GM12891 (cell line): ENCODE measurements at places on chromosomes 2 and 18.

DNA sequence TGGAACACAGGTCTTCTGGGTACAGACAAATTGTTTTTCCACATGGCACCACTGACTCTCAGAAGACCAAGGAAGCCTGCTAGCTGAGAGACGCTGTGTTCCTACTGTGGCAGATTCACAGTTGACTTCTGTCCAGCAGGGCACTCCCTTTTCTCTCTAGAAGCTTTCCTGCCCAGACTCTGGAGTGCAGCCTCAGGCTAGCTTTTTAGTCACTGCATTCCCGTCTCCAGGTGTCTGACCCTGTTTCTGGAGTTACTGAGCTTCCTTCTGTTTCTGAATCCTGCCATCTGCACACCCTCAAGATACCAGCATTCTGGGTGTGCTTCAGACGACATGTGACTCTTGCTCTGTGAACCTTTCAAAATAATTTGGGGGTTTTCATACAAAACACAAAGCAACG, 125.1 kb downstream of the TMEM200C start:
- DNase-seq = no peak

DNA sequence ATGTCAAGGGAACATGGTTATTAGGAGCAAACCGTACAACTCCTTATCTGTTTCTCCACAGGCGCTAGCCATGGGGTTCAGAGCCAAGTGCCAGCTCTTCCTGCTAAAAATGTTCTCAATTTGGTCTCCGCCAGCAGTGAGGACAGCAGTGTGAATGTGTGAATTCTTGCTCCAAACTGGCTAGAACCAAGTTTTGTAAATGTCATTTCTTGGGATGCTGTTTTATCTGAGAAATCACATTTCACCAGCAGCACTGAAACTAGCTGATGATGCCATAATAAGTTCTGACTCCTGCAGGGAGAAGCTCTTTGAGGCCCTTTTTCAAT, 140.6 kb upstream of the LGALSL start:
- DNase-seq = no peak

GRCh38 chr18:48342581-48342980, 66.6 kb downstream of the ZBTB7C start:
- no peak for DNase-seq

DNA sequence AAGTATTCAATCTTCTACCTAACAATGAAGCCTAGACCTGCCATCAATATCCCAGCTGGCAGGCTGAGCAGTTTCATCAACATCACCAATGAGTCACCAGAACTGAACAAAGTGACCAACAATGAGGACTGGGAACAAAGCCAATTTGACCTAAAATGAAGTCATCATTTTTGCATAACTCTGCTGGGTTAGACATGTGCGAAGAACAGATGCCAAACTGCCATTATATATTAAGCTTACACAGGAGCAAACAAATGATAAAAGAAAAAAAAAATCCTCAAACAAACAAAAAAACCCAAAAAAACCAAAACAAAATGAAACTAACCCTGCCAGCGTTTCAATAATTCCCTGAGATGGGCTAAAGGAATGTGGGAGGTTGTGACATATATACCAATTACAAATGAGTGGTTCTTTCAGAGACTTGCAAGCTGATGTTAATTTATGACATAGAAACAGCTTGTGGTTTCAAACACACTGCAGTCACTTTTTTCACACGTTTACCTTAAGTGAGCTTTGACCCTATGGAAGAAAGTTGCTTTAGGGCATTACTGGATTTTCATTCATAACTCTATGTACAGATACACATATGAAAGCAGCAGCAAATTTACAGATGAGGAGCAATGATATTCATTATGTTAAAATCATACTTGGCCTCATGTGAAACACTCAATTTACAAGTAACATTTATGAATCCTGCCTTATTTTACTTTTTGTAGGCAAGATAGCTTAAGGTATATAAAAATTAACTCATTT, 56.9 kb upstream of the CCDC141 start:
- DNase-seq = no peak

DNA sequence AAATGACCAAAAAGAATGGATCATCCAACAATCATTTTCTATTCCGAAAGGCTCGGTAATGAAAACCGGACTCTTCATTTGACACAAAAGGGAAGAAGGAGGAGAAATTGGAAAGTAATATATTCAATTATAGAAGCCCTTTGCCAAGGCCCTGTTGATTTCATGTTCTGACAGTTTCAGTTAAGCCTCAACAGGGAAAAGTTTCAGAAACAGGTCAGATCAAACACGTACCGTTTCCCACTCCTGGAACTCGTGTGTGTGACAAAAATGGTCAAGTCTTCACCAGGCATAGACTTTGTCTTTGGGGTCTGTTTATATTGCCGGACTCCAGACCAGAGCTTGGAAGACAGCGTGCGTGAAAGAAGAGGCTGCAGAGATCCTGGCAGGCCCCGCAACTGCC, 101.3 kb upstream of the BCL2L11 start:
- no peak for DNase-seq

GRCh38 chr2:158969162-158969714, 798 bp downstream of the TANC1 start:
- DNase-seq = peak; percentile 8

GRCh38 chr2:74953796-74954499, 4.5 kb upstream of the POLE4 start:
- DNase-seq = no peak

GRCh38 chr18:44941516-44941915, 260.8 kb downstream of the SETBP1 start:
- no peak for DNase-seq

- peak; percentile 3 for DNase-seq
Measured at GRCh38 chr2:31729442-31730092, 148.8 kb upstream of the SRD5A2 start.

DNA sequence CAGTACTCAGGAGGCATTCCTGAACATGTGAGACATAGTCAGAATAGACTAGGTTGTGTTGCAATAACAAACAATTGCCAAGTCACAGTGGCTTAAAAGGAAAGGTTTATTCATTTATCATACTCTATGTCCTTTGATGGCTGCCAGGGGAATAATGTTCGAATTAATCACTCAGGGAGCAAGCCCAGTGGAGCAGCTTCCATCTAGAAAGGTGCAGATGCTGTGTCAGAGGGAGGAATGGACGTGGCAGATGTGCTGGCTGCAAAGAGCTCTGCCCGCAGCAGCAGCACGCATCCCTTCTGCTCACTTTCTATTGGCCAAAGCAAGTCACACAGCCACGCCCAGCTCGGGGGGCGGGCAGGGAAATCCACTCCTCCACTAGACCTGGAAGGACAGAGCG, 105.9 kb upstream of the AQP4 start:
- DNase-seq = no peak

GRCh38 chr2:109376796-109377495, 236.8 kb downstream of the SEPTIN10 start:
- DNase-seq = no peak

GRCh38 chr18:27838225-27838624, 338.7 kb downstream of the CDH2 start:
- DNase-seq = no peak
